Cardiac muscle cell (in vitro differentiated cells and primary cell): ENCODE measurements at places on chromosomes 2 and 18. TPM values are rescaled to one million over a fixed set of nuclear protein-coding genes. Genes with fewer than 3 reads are reported as not detected.

GRCh38 chr18:2967820-2968219 is 45.1 kb downstream of the LPIN2 start:
- DNase-seq: peak; percentile 33

DNA sequence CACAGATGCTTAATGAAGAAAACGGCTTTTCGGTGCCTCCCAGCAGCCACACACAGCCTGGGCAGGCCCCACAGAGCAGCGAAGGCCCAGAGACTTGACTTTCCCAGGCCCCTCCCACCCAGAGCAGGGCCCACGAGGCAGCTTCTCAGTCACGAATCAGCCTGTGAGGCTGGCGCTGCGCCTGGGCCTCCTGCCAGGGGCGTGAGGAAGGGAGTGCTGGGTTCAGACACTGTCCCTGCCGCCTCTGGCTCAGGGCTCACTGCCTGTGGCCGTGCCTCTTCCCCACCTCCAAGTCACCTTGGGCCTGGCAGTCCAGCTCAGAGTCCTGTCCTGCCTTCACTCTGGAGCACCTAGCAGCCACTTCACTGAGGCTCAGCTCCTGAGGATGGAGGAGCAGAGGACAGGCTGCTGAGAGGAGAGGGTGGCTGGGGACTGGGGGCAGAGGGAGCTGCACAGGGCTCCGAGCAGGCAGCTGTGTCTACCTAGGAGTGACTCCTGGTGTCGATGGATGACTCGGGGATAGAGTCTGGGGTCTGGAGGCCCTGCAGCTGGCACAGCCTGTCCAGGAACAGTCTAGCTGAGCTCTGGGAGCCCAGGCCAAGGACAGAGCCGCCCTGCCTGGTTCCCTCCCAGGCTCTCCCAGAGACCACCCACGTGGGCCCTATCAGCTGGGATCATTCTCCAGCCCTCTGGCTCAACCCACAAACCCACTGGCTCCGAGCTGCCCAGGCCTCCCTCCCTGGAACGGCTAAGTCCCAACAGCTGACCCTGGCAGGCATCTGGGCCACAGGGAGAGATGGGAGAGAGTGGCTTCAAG is 36.4 kb upstream of the FOSL2 start:
- DNase-seq: peak; percentile 59

GRCh38 chr2:187519419-187520120 is 34.7 kb downstream of the TFPI start:
- no peak for DNase-seq

- DNase-seq: no peak
Measured at GRCh38 chr18:6357668-6358067, 57.0 kb downstream of the L3MBTL4 start.

DNA sequence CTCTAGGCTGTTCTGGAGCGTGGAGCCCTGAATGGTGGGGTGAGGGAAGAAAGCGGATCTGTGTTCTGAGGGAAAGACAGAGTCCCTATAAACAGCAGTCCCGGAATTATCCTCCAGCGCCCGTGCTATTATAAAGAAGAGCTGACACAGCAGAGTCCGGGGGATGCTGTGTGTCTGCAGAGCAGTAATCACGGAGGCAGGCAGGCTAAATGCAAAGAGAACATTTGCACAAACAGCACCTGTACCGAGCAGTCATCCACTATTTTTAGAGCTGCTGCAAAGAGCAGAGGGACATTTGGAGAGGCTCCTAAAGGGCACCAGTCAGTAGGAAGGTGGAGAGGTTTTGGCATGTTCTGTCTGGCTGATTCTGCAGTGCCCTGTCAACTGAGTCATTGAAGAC is 293.8 kb upstream of the SLC14A2 start:
- peak; percentile 40 for DNase-seq

GRCh38 chr2:54618646-54619565 is 104.6 kb upstream of the EML6 start:
- DNase-seq: no peak

IL36B gene
- not detected in 2 replicates for polyA plus RNA-seq

GRCh38 chr2:156456616-156457015 is 20.4 kb downstream of the GPD2 start:
- no peak for DNase-seq

MYCN gene
- 38.5 and 73.2 TPM in 2 replicates for polyA plus RNA-seq

SH3RF3 gene
- polyA plus RNA-seq: 1.2 TPM in 2 replicates

- no peak for DNase-seq
Measured at GRCh38 chr2:190670182-190670946, 21.5 kb downstream of the NAB1 start.

NDUFV2 gene
- 340 and 391 TPM in 2 replicates for polyA plus RNA-seq

GRCh38 chr2:129179199-129179598 is 800.3 kb upstream of the RAB6C start:
- DNase-seq: no peak

- no peak for DNase-seq
Measured at GRCh38 chr2:211730215-211730614, 808.4 kb downstream of the ERBB4 start.

GPR45 gene
- not detected in 2 replicates for polyA plus RNA-seq

DNA sequence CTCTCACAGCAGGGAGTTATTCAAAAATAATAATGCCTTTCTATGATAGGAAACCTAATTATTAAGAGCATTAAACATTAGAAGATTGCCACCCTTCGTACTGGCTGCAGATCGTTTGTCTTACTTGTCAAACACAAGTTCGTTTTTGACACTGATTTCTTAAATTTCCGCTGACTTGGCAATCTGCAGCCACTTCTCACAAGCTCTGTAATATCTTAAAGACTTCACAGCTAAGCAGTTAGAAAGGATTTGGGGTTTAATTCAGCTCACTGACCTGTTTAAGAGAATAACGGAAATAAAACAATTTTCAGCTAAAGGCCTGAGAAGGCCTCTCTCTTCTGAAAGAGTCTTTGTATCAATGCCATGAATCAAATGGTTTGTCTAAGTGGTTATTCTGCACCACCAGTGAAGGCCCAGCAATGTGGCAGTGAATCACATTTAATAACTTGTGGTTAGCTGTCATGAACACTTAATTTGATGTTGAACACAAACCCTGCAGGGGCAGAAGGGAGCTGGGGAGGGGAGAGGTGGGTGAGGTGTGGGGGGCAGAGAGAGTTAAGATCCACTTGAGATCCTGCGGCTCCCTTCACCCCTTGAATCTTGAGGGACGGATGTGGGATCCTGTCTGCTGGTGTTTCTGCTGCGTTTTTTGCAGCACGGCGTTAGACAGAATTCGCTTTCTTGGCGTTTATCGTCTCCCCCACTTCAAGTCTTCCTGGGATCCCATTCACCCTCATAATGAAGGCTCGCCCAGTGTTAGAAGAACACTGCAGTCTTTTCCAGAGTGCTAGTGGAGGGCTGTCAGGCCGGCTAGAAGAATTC is 145.4 kb upstream of the SATB2 start:
- no peak for DNase-seq

LYPD6B gene
- 5.7 and 8.1 TPM in 2 replicates for polyA plus RNA-seq

ACTR1B gene
- polyA plus RNA-seq: 22.9 and 26.3 TPM in 2 replicates

SERPINB12 gene
- not detected in 2 replicates for polyA plus RNA-seq

- DNase-seq: no peak
Measured at GRCh38 chr2:147789287-147789686, 55.5 kb upstream of the ACVR2A start.

SERPINB4 gene
- not detected in 2 replicates for polyA plus RNA-seq
